ENCODE measurements at places on chromosomes 12 and 14.
A peak's percentile ranks its signal among the peaks of the same experiment; 100 is the strongest.

GRCh38 chr12:23810329-23810902, 139.1 kb downstream of the SOX5 start:
- DNase-seq, result no peak

- DNase-seq, result no peak
These were observed 7.9 kb downstream of the MIA2 start for GRCh38 chr14:39241637-39242036.

GRCh38 chr14:96635850-96636249, 133.7 kb downstream of the PAPOLA start:
- no peak for DNase-seq

DNA sequence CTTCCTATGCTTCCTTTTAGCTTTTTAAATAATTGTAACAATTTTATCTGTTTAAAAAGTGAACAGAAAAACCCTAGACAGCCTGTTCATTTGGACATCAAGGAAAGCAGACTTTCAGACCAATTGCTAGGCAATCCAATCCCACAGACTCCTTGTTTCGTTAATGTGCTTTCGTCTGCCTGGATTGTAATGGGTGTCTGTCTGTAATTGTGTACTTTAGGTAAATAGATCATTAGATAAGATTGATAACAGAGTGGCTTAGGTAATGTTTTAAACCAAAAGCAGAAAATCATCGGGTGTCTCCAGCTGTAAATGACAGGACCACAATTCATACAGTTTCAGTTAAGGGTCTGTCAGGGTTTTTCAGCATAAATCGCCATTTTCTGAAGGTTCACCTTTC, 19.6 kb downstream of the CCDC60 start:
- no peak for DNase-seq

DNA sequence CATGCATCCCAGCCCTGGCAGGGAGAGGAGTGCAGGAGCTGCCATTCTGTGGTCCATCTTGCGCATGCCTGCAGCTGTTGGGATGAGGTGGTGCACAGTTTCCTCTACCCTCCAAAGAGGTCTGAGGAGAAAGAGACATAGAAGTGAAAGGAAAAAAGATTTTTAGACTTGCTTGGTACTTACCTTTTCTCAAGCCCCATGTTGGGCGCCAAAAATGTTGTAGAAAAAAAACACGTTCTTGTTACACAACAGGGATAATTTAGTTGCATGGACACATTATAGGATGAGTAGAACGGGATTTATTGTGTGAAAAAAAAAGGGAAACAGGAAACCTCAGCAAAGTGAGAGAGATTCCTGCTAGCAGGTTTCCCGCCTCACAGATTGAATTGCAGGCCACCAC, 244.4 kb upstream of the GARIN2 start:
- no peak for DNase-seq

DNA sequence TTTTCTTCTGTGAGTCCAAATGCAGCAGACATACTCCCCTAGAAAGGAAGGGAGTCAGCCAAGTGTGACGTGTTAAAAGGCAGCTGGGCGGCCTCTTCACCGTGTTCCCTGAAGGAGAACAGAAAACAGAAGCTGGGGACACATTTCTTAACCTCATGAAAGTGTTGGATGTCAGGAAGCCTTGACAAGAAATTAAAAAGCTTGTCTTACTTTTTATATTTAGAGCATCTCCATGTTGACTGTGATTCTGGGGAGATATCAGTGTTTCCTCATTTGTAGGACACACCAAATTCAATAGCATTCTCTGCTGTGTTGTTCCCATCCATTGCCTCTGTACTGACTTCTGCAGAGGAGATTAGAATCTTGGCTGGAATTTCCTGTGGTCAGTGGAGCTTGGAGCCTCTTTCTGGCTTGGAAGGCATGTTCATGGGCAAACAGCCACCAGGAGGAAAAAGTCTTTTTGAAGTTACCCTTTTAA, 93.7 kb downstream of the RMST start:
- no peak for DNase-seq

DNA sequence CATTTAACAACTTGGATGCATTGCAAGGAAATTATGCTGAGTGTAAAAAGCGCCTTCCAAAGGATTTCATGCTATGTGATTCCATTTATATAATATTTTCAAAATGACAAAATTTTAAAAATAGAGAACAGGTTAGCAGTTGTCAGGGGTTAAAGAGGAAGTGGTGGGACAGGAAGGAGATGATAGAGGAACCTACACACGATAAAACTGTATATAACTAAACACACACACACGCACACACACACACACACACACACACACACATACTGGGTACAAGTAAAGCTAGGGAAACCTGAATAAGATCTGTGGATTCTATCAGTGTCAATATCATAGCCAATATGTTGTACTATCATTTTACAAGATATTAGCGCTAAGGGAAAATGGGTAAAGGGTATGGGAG, 17.2 kb downstream of the TTC9 start:
- no peak for DNase-seq

DNA sequence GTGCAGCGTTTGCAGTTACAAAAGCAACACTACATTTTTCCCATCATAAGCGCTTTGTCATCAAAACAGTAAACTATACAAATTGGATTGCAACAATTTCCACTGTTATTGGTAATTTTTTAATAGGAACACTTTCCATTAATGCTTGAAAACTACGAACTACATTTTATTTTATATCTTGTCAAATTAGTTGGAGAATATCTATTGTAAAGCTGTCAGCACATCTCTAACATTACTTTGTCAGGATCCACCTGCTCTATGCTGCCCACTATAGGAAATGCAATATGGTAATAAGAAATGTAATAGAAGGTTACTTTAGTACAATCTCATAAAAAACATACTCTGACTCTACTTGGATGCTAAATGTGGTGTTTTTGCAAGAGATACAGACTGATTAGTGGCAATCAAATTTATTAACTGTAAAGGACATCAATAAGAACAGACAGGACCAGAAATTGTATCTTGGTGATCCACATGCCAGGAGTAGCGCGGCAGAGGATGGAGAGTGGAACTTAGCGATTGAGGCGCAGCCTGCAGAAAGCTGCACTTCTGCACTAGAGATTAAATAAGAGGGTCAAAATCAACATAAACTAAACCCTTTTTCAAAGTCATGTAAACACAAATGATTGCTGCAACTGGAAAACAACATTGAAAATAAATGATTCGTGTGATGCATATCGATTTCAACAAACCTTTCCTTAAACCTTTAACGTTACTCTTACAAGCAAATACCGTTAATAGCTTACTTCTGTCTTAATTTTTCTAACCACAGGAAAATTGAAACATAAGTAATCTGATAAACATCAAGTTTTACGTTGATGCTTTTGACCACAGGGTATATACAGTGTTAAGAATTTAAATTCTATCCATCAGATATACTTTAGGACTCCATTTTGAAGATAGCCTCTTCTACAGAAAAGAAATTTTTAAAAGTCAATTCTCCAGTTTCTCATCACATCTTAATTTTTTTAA, 3.6 kb upstream of the ARID2 start:
- DNase-seq, result no peak

DNA sequence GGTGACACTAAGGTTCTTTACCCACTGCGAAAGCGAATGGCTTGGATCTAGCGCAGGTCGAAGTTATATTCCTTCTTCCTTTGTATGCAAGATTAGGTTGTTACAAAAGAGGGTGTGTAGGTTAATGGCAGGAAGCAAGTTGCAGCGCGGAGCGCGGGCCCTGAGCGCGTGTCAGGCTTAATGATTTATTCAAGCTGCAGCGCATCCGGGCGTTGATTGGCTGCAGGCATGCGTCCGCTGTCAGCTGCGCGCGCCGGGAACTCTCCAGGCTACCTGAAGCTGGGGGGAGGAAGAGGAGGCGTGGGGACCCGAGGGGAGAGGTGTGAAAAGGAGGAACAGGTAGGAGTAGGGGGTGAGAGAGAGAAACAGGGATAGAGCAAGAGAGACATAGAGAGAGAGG, 7.4 kb downstream of the ASCL1 start:
- no peak for DNase-seq

DNA sequence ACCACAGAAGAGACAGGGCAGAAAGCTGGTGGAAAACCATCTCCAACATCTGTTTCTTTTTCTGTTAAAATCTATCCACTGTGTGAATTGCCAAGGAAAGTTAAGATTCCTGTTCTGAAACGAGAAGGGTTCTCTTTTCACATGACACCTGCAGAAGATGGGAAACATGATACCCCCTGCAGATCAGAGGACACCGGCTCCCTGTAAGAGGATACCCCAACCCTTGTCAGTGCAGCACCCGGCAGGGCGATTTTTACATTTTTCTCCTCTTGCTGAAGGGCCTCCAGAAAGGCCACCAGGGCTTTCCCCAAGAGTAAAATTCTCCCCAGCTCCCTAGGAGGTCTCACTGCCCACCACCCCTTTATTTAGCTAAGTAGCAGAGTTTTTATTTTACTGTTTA, 48.2 kb downstream of the DPF3 start:
- DNase-seq, result no peak

- DNase-seq, result peak; percentile 23
These were observed 29.4 kb upstream of the STAC3 start for GRCh38 chr12:57280211-57281062.

GRCh38 chr14:104614126-104614812, 9.7 kb upstream of the TMEM179 start:
- DNase-seq, result no peak

- no peak for DNase-seq
These were observed 6.2 kb upstream of the DDX55 start for GRCh38 chr12:123595729-123596128.

DNA sequence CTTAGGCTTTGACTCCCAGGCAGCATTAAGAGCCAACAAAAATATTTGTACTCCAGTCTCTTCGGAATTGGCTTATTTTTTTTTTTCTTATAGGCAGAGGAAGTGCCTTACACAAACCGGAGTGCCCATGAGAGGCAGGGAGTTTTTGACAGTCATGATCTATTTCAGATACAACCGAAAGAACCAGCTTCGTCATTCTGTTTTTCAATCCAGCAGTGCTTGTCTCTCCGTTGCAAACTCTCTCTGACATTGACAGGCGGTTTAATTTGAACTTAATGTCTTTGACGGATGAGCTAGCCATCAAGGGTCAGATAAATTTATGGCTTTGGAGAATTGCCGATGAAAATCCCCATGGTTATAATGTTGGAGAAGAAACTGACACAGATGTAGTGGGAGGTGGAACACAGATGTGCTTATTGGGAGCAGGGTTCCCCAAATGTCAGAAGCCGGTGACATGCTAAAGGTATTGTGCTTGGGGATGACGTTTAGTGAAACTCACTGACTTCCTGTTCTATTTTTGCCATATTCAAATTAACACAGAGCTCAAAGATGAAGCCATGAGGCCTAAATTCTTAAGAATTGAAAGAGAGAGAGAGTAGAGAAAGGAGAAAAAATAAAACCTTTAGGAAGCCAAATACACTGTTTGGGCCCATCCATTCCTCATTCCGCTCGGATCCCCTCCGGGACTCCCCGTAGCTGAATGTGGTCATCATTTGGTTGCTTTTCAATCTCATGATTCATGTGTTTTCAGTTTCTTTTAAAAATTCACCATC, 59.7 kb downstream of the PLXNC1 start:
- no peak for DNase-seq

Measured in nucleus accumbens (tissue), 56 donors.